ENCODE measurements at places on chromosomes 7 and 10.

- DNase-seq: no peak
Measured at GRCh38 chr7:44318332-44318731, 7.1 kb downstream of the CAMK2B start.

DNA sequence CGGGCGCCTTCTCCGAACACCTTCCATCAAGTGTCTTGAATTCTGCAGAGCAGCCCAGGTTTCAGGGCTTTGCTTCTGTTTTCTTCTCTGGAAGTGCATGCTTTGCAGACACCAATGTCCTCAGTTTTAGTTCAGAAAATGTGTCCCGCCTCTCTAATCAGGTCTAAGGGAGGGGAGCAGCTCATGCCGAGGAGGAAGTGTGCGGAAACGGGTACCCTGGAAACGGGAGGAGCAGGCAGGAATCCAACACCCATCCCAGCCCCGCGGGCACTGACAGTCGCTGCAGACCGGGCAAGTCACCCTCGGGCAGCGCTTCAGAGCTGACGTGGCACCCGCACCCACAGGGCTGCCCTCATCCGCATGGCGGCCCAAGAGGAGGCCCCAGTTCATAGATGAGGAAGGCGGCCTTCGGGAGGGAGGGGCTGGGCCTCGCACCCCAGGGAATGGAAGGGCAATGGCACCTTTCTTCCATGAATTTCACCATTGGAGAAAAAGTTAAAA, 338.7 kb downstream of the DNAJB6 start:
- no peak for DNase-seq

- no peak for DNase-seq
Measured at GRCh38 chr7:107016312-107016711, 28.2 kb upstream of the PRKAR2B start.

GRCh38 chr10:79424221-79425073, 21.0 kb downstream of the ZCCHC24 start:
- no peak for DNase-seq

DNA sequence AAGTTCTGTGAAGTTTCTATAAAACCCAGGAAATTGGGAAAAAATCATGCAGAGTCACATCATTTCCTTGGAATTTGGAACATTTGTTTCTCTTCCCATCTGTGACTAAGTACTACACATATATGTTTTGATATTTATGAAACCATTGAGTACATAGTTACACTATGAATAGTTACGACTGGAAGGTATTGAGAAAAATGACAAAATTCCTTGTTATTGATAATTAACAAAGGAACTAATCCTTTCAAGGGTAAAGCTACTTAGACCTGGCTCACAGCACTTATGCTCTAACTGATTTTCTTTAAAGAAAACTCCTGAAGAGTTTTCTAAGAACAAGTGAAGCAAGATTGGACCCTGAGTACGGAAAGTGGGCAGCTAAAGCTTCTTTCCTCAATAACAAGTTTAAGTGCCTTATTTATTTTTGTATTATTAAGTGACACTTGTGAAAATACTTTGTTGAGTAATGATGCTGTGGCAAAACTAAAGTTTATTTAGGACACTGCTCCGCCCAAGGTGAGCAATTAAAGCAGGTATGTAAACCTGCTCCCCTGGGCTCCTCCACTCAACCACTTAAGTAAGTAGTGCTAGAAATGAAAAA, 12.0 kb upstream of the GLCCI1 start:
- no peak for DNase-seq

DNA sequence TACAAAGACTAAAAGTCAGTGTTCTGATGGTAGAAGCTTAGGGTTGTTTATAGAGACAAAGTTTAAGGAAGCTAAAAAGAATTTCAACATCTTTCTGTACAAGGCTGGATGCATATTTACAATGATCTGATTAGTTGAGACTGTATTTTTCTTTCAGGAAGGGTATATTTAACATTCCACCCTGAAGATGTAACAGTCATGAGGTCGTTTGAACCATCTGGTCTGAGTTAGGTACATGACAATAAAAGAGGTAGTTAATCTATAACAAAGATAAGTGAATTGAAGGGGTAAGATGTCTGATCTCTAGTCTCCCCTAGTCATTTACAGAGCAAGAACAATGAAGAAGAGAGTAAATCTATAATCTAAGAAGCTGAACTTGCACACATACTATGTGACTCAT, 821.2 kb downstream of the CNTNAP2 start:
- no peak for DNase-seq

GRCh38 chr10:28949005-28950004, 272.0 kb downstream of the BAMBI start:
- no peak for DNase-seq

DNA sequence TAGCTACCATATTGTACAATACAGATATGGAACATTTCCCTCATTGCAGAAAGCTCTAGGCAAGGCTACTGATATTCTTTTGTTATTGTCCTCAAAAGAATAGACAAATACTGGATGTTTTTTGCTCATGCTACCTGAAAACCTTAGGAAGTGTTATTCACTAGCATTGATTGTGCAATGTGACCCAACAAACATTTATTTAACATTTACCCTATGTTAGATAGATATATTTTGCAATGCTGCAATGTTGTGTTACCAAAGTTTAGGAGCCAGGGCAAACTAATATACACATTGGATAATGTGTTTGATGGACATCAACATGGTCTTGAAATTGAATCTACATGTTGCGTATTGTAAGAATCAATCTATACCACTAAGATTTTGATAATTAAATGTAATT, 112.8 kb upstream of the CREB5 start:
- no peak for DNase-seq

DNA sequence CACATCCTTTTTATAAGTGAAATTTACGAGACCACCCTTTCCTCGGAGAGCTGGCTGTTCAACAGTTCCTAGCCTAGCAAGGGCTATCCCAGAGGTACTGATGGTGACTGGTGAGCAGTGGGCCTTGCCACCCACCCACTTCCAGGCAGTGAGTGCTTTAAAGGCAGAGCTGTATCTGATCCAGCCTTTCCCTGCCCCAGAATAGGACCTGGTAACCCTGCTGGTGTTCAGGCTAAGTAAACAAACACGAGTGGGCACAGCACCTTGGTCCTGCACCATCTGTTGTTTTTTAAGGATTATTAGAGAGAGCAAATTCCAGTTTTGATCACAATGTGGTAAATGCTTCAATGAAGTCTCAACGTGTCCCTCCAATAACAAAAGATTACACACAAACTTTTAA, 75.7 kb downstream of the COBL start:
- DNase-seq: no peak

DNA sequence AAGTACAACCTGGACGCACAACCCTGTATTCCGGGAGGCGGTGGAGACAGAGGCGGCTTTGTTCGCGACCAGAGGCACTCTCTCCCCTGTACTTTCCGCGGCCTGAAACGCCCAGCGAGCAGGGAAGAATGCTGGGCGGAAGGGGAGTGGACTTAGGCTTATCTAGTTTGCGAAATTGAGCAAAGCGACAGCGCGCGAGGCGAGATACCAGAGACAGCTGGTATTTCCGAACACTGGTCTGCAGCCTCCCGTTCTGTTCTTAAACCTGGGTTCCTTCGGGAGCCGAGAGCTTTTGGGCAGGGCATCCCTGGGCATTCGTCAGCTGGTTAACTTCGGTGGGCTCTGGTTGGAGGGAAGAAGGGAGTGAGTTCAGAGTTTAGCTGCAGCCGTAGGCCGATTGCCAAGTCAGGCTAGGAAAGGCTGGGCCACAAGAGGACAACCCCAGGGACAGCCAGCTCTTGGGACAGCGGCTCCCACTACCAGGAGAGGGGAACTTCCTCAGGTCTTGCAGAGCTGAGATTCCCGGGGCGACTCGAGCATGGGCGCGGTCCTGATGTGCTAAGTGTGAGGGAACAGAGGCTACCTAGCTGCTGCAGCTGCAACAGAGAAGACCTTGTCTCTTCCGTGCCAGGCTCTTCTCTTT, 3.9 kb downstream of the HMX3 start:
- no peak for DNase-seq

- DNase-seq: no peak
Measured at GRCh38 chr10:86310702-86311101, 55.9 kb downstream of the GRID1 start.

DNA sequence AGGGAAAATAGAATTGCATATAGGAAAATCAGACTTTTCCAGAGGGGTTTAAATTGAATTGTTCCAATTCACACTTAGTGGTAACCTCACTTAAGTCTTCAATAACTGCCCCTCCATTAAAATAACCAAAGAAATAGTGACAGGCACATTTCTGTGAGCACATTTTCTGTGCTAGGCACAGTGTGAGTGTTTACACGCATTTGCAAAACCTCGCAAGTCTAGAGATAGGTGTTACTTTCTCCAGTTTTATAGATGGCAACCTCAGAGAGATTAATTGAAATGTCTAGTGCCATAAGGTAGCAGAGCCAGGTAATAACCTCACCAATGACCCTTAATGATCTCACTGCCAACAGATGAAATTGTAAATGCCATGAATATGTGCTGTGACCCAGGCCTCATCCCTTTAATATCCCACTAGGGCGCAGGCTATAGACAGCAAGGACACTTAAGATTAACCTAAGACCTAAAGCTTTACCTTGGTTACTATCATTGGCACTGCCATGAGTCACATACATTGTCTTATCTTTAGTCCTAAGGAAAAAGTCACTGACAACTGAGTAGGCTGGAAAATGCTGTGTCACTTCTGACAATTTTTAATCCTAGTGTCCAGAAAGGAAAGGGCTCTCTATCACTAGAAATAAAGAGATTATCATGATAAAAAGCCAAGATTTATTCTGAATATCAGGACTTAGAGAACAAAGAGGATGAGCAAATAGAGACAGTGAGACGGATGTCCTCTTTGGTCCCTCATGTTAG, 187.8 kb downstream of the PPP1R17 start:
- no peak for DNase-seq

DNA sequence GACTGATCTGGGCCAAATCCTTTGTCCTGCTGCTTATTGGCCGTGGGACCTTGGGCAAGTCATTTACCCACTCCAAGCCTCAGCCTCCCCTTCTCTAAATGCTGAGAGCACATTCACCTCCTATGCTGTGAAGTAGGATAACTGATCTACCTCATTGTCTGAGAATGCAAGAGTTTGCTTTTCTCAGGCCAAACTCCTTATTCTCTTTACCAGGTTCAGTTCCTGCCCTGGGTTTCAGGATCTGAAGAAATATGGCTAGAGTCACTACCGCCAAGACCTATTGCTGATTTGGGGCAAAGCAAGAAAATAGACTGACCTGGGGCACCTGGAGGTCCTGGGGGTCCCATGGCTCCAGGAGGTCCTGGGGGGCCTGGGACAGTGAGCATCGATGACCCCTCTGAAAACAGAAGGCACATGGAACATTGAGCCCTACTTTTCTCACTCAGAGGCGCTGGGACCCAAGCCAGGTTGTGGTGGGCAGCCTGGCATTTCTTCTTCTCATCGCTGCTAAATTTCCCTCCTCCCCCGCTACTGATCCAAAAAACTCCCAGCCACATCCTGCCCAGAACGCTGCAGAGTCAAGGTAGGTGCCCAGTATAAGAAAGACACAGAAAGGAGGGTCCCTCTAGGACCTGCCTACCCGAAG, 42.4 kb downstream of the COL17A1 start:
- DNase-seq: no peak

DNA sequence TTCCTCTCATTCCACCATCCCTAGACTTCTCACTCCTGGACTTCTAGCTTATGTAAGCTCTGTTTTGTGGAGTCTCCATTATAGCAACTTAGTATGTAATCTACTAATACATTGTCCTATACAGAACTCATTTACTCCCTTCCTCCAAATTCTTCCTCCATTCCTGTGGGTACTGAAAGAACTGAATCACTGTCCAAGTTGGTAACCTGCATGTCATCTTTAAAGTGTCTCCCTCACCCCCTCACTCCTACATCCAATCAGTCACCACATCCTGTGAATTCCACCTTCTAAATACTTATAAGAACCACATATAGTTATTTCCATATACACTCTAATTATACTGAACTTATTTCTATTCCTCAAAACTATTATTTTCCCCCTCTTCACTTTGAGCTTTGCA, 20.3 kb downstream of the AASS start:
- DNase-seq: no peak

DNA sequence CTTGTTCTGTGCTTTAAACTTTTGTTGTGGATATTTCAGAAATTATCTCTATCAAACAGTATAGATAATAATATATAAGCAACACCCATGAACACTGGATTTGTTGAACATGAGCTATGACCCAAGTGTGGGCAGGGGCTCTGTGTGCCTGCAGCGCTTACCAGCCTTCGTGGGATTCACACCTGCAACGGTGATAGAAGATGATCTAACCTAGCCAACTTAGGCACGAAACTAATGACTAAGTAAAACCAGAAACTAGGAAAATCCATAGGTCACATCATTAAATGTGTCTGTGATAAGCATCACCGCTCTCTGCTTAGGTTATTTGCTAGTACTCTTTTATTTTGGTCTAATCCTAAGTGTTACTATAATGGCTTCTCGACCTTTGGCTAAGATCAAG, 18.0 kb downstream of the SPAG6 start:
- DNase-seq: no peak

Data from activated T-helper 1 cell treated with anti-CD3 and anti-CD28 coated beads, Interleukin-12 subunit alpha, Interleukin-12 subunit beta, Interleukin-2, Interleukin-4 antibody, amounts not matched to agents 30 ng/mL and 10 ng/mL and 1 ng/mL, durations not matched to agents 14 hours and 24 hours and 36 hours (primary cell).